ENCODE measurements at places on chromosomes 3 and 15.

DNA sequence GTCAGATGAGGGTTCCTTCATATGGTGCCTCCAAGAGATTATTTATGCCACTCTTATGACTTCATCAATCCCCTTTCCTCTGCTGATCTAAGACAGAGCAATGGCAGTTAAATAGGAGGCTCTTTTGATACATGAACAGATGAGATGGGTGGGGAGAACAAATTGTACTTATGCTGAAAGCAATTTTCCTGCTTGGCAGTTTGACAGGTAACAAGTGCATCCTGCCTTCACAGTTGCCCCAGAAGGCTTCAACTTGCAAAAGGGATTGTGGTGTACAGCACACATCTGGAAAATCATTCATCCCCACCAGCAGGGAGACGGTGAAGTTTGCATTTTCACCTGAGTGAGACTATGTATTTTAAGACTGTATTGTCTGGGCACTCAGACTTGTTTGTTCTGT, 27.3 kb downstream of the ENTPD3 start:
- no peak for DNase-seq

DNA sequence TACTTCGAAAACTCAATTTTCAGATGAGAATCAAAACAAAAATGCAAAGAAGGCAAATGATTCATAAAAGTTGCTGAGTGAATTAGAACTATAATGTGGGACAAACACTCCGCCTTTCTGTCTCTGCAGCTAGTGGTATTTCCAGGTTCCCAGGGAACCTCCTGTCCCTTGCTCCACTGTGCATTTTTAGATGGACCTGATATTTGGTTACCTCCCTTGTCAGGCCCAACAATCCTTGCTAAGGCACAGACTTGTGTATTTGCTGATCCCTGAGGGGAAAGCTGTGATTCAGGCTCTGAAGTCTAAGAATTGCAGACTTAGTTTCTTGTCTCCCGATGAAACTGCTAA, 162.7 kb downstream of the LPP start:
- no peak for DNase-seq

- no peak for DNase-seq
Measured at GRCh38 chr3:36840453-36840921, 76.1 kb upstream of the DCLK3 start.

DNA sequence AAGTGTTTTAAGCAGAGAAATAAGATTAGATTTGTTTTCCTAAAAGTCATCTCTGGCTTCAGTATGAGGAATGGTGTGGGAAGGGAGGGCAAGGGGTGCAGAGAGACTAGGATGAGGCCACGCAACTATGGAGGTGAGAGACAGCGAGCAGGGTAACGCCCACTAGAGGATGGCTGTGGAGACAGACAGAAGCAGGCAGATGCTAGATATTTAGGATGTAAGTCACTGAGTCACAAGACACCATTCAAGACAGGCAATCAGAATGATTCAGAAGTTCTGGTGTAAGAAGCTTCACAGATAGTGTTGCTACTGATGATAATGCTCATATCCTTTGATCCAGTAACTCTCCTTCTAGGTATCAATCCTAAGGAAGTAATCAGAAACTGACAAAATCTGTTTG, 19.1 kb downstream of the HSPBAP1 start:
- DNase-seq: no peak

DNA sequence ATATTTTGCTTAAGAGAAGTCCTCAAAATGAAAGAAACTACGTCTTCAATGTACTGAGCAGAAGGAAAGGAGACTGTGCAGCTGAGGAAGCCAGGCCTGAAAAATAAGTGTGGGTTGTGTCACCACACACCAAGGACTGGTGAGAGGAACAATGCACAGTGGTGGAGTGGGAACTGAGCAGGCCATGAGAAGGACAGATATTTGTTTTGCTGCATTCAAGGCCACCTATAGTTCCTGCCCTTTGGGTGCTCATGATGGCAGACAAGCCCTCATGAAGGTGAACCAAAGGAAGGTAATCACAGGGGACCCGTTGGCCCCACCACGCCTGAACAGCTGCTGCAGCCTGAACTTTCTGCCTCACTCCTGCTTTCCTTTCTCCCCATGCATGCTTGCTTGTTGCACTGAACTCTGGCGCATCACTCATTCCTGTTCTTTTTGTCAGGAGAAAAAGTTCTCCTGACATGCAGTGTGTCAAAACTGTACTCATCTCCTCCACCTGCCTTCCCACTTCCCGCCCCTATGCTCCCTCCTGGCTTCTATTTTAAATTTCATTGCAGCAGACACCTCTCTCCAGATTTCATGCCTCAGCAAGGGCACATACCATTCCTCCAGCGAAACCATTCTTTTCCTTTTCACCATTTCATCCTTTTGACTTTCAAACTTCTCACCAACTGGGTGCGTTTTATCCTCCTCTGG, 2.2 kb upstream of the RNF7 start:
- DNase-seq: no peak

GRCh38 chr15:52016316-52016715, 2.7 kb upstream of the MAPK6 start:
- no peak for DNase-seq

- no peak for DNase-seq
Measured at GRCh38 chr15:45146405-45146804, 16.6 kb downstream of the DUOX1 start.

- DNase-seq: no peak
Measured at GRCh38 chr3:16486951-16487480, 26.5 kb downstream of the RFTN1 start.
